ENCODE measurements at places on chromosomes 6 and 20.

GRCh38 chr6:132817554-132818403 is 3.4 kb downstream of the RPS12 start:
- no peak for DNase-seq

DNA sequence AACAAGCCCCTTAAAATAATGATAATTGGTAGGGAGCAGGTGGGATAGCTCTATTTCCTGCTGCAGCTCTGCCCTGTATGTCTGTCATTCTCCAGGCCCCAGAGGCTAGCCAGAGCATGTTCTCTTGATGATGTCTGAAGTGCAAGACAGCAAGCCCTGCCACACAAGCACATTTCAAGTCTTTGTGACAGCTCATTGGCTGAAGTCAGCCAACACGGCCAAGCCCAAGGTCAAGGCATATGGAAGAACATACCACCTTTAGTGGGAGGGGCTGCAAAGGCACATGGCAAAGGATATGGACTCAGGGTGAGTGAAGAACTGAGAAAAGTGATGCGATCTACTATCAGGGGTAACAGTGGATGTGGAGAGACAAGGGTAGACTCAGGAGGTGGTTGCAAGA is 116.1 kb downstream of the PRND start:
- DNase-seq: no peak

GRCh38 chr6:3592371-3592941 is 135.6 kb upstream of the SLC22A23 start:
- no peak for DNase-seq

DNA sequence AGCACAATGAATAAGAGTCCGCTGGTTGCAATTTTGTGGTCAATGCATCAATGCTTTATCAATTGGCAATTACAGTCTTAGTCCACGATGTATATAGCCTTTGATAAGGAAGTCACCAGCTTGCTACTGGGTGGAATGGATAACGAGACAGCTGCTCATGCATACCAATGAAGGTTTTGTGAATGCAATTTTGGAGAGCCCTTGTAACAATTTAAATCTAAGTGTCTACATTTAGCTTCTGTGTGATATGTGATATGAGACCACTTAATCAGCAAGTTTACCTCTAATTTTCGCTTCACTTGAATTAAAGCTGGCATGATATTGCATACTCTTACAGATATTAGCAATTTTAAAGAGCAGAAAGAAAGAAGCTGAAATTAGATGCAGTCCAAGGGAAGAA is 543.9 kb downstream of the RNF144B start:
- no peak for DNase-seq

DNA sequence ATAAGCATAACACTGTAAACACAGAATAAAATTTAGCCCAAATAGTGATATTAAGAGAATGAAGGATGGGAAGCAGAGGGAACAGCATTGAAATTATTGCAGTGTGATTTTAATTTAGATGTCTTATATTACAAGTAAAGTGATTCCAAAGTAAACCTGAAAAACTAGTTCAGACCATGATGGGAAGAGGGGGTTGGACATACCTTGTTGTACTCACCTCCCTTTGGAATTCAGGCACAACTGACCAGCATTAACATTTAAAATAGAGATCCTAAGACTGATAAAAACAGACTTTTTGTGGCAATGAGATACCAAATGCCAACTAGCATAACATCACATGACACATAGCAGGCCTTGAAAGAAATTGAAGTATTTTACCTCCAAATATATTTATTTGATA is 262.6 kb upstream of the PRND start:
- DNase-seq: no peak

DNA sequence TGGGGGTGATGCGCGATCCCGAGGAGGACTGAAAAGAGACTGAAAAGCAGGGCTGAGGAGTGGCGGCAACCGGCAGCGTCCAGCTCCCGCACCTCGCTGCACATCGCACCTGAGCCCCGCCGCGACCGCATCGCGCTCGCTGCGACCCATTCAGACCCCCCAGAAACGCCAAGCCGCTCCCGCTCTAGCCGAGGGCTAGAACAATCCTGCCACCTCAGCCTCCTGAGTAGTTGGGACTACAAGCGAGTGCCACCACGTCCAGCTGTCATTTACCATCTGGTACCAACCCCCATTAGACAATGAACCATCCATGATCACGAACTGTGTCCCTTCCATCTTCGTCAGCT is 33.2 kb downstream of the HLA-A start:
- DNase-seq: no peak

DNA sequence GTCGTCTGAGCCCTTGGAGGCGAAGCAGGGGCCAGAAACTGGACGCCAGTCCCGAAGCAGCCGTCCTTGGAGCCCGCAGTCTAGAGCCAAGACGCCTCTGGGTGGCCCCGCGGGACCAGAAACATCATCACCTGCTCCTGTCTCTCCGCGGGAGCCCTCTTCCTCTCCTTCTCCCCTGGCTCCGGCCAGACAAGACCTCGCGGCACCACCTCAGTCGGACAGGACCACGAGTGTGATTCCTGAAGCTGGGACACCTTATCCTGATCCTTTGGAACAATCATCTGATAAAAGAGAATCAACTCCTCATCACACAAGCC is 416 bp downstream of the RSPH4A start:
- no peak for DNase-seq

- DNase-seq: no peak
These were observed 66.4 kb downstream of the MDGA1 start for GRCh38 chr6:37631295-37631694.

All from stimulated activated CD8-positive, alpha-beta memory T cell treated with anti-CD3 and anti-CD28 coated beads, Interleukin-7, amount 100 ng/mL, for 4 hours (primary cell).